Cerebellar nuclear complex (tissue), 1 donor: ENCODE measurements at places on chromosomes 1 and 21.

- DNase-seq: no peak
Measured at GRCh38 chr1:44723496-44724295, 7.3 kb downstream of the RNU5D-1 start.

GRCh38 chr21:31500982-31501381 lies 156.9 kb upstream of the TIAM1 start:
- DNase-seq: no peak

DNA sequence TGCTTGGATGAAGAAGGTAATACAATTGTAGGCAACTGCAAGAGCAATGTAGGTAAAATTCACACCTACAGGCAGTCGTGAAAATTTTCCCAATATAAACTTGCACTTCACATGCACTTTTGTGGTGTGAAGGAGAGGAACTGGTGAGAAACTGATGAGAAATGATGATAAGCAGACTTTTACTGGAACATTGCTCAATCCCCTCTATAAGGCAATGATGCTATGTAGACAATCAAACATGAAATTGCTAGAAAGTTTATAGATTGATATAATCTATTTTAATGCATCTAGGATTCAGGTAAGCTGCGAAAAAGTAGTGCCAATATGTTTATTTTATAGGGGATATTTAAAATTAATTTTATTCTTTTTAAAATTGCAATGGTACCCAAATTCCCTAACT lies 802.2 kb downstream of the KCNT2 start:
- DNase-seq: no peak

GRCh38 chr21:32538147-32538792 lies 47.1 kb downstream of the TCP10L start:
- DNase-seq: no peak

DNA sequence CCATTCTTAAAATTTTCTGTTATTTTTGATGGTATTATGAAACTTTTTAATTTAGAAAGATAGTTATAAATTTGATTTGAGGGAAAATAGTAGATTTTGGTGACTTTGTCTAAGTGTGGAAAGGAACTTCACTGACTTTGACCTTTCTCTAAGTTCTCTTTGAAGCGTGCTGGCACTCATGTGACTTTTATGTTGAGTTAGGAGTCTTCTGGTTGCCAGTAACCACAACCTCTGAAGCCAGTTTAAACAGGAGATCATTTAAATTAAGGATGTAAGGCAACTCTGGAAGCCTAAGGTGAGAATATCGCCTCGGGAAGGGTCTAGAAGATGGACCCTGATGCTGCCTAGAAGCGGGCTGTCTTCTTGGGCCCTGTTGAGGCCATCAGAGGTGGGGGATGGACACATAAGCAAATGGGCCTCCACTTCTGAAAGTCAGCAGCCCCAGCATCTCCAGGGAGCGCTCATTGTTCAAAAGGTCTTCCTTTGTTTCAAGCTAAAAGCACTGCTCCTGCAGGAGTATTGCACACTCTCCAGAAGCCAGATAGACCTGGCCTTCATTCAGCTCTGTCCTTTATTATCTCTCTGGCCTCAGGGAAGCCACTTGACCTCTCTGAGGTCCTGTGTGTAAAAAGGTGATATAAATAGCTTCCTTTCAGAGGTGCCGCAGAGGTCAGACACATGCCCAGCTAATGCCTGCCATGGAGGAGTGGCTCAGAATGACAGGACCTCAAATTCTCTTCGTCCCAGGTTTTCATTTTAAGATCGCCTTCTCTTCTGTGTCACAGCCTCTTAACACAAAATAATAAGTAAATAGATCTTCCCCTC lies 5.1 kb upstream of the RCAN1 start:
- DNase-seq: no peak
